ENCODE measurements at places on chromosomes 3 and 15.

DNA sequence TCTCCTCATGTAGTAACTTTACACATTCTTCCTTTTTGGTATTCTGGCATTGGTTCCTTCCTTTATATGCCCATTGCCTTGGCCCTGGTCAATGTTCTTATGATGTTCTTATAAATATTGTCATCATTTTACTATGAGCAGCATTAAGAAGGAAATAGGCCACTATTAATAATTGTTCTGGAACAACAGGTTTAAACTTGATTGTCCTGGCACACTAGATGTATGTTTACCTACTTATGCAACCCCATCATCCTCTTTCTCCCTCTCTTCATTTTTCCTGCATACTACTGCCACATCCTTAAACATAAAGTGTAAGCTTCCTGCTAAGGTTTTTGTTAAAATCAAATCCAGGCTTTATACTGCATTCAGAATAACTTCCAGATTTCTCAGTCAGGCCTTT, 114.7 kb downstream of the THRB start:
- no peak for DNase-seq

DNA sequence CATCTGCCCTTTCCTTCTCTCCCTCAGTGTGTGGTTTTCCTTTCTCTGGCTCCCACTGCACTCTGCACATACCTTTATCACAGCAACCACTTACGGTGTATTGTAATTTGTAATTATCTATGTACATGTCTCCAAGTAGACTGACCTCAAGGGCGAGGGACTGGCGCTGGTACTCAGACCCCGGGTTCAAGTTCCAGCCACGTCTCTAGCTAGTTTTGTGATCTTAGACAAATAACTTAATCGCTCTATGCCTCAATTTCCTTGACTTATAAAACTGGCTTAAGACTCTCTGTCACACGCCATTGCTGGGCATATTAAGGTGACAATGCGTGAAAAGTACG, 607 bp upstream of the SENP2 start:
- DNase-seq = no peak

- DNase-seq = no peak
Measured at GRCh38 chr3:156814295-156814694, 11.9 kb upstream of the LEKR1 start.

- DNase-seq = no peak
Measured at GRCh38 chr15:99409097-99409473, 156.7 kb upstream of the MEF2A start.

DNA sequence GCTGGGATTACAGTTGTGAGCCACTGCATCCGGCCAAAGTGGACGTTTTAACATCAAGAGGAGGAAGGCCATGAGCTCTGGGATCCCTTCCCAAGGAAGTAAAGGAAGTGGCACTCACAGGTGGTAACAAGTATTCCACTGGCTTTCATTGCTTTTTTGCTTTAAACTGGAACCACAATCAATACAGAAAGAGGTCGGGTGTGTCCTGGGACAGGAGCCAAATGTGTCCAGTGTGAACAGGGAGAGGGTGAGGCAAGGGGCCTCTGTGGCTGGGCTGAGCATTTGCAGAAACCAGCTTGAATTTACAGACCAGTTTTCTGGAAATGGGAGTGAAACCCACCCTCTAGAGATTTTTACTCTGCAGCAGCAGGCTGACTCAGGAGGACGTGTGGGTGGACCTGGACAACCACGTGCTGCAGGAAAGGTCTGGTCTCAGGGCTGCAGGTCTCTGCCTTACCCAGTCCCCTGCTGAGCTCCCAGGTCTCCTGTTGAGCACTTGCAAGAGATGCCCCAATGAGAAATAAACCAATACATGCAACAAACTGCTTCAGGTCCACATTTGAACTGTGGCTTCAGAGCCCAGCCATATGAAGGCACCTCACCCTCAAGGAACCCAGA, 42.8 kb upstream of the TMEM115 start:
- DNase-seq = no peak

DNA sequence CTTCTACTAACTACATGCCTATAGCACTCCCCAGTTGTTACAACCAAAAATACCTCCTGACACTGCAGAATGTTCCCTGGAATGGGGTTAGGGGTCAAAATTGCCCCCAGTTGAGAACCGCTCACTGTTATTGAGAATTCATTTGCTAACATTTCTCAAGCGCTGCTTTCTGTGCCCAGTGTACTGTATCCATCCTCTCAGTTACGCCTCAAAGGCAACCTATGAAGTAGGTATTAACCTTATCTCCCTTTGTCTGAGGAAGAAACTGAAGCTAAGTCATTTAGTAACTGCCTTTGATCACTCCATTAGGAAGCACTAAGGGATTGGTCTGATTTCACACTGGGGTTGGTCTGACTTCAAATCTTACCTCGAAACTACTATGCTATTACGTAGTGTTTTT, 70.1 kb downstream of the CADPS start:
- DNase-seq = no peak

- DNase-seq = no peak
Measured at GRCh38 chr3:150538324-150539208, 7.7 kb downstream of the SERP1 start.

- DNase-seq = no peak
Measured at GRCh38 chr3:117921411-117921810, 1113.2 kb downstream of the IGSF11 start.

- no peak for DNase-seq
Measured at GRCh38 chr3:44068753-44069152, 172.9 kb upstream of the TOPAZ1 start.

DNA sequence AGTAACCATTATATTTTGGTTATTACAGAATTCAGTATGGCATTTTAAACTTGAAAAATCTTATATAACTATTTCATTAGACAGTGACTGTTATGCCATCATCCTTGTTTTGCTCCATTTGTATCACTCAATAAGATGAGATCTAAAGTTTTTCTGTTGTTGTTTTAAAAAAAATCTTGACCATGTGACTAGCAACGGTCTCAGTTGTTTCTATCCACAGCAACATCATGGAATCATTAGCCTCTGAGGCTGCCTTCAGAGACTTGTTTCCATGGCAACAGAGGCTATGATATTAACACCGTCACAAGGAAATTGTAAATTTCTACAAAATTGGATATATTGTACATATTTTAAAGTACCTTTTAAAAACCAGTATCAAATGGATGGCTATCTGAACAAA, 129.8 kb downstream of the DLG1 start:
- DNase-seq = no peak

DNA sequence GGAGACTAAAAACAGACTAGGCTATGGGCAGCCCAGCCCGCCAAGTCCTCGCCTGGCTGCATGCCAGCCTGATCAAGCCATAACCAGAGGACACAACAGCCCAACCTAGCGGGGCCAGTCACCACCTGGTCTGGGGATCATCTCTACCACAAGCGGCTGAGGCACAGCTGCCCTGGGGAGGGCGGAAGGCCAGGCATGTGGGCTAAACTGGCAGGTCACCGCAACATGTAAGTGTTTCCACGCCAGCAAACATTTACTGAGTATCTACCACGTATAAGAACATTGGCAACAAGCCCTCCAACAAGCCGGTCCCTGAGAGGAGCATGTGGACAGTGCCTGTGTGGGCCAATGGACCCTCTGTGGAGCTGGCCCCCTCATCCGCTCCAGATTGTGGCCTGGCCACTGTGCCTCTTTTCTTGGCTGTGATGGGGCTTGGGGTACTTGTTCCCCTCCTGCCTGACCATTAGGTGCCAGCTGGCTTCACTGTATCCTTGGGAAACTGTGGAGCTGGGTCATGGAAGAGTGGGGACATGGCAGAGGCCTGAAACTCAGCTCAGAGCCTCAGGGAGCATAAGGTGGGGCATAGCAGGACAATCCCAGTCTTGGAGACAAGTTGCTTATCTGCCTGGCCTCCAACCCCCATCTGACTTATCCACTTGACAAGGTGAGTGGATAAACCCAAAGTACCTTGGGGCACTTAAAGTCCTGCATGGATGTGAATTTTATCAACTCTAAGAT, 9.0 kb downstream of the UBXN7 start:
- no peak for DNase-seq

GRCh38 chr15:100249096-100249815, 92.5 kb downstream of the ADAMTS17 start:
- no peak for DNase-seq

DNA sequence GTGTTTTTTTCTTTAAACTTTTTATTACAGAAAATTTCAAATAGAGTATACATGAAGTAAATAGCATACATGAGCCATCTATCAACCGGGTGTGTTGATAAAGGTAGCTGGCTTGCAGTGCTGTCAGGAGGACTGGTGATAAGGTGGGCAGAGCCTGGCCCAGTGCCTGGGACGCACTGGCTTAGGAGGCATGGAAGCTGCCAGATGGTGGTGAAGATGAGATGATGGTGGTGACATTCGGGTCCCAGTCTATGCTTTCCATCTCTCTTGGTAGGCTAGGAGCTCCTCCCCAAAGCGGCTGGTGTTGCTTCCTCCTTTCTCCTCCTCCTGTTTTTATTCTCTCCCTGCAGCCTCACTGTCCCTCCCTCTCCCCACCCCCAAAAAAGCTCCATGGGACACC, 101.7 kb downstream of the ADCY5 start:
- DNase-seq = no peak

GRCh38 chr3:158702815-158703481, 29.3 kb downstream of the RARRES1 start:
- DNase-seq = no peak

DNA sequence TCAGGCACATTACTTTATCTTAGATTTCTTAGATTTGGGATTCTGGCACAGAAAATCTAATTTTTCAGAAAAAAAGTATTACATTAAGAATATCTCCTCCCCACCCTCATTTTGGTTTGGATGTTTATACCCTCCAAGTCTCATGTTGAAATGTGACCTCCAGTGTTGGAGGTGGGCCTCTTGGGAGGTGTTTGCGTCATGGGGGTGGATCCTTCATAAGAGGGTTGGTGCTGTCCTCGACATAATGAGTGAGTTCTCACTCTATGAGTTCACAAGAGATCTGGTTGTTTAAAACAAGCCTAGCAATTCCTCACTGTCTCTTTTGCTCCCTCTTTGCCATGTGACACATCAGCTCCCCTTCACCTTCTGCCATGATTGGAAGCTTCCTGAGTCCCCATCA, 45.6 kb upstream of the WWTR1 start:
- no peak for DNase-seq

DNA sequence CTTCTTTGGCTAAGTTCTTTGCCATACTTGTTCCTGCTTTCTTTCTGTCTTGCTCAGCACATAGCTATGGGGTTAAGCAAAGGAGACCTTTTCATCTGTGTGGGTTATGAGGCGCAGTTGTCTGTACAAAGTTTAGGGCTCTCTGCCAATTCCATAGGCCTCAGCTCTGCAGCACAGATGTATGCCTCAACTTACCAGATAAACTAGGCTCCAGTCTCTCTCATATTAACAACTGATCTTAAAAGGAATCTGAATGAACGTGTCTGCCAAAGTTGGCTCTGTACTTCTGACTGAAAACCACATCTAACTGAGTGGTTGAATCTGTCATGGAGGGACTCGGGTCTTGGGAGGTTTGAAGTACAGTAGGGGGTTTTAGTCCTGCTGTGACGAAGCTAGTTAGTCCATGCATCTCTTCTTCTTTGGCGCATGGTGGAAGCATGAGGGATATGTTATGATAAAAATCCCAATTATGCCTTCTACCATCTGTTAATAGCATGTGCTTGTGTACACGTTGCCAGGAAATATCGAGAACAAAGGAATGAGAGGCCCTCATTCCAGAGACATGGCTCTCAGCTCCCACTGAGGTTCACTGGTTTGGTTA, 114.6 kb upstream of the TSC22D2 start:
- DNase-seq = no peak

GRCh38 chr3:158330870-158331269, 221.0 kb downstream of the RSRC1 start:
- DNase-seq = no peak

DNA sequence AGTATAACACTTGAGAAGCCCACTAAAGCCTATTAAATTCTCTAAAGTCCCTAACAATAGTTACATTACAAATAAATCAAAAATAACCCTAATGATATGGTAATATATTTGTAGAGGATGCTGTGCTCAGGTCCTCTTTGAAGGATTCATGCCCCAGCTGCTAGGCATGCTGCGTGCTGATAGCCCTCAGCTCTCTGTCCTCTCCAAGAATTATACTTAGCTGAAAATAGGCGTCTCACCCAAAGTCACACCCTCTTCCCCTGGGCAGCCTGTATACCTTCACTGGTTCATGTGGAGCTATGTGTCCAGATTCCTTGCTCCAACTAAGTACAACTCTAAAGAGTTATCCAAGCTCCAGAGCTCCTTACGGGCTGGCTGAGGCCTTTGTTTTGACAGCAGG, 312.5 kb upstream of the ZNF385D start:
- no peak for DNase-seq

GRCh38 chr3:146313746-146314111, 62.8 kb upstream of the PLSCR4 start:
- no peak for DNase-seq

DNA sequence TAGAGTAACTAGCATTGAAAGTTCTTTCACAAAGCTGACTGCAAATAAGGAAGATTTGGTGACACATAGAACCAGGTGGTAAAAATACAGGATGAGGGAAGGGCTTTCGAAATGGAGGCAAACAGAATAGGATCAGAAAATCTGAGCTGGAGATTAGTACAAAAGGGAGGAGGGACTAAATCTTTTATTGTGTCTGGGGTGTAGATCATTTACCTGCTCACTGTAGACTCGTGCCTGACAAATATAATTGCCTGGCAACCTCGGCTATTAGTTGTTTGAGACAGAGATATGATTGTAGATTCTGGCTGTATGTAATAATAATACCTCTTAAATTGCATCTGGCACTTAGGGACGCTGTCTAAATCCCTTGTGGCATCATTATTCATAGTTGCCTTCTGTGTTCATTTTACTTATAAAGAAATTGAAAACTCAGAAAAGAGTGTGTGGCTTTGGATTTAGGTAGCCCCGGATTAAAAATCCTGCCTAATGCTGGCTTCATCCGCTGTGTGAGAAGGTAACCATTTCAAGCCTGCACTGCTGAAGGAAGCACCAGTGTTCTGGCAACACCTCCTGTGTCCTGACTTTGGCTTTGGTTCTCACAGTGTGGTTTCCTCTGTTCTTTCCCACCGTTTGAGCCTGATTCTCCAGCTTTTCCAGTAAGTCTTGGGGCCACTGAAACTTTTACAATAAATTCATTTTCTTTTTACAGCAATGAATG, 25.0 kb upstream of the GPR160 start:
- DNase-seq = no peak

GRCh38 chr3:53324105-53324504, 23.2 kb downstream of the DCP1A start:
- DNase-seq = no peak

DNA sequence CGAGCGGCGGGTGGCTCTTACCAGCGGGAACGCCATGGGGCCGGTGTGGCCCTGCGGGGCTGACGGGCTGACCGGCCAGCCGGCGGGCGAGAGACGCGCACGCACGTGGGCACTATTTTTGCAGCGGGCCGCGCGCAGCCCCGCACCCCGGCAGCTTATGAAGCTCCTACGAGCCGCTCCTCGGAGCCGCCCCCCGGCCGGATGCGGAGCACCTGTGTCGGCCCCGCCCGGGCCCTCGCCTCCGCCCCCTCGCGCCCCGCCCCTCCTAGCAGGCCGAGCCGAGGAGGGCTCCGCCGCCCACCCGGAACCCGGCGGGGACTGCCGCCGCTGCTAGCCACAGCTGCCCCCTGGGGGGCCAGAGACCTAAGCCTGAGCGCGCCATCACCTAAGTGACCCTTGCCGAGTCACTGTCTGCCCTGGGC, 683 bp upstream of the CPEB1 start:
- peak; percentile 45 for DNase-seq

GRCh38 chr3:56874269-56874668, 72.5 kb upstream of the ARHGEF3 start:
- no peak for DNase-seq

Measured in stimulated activated CD8-positive, alpha-beta memory T cell treated with anti-CD3 and anti-CD28 coated beads, Interleukin-15, amount 100 ng/mL, for 4 hours (primary cell).